Stimulated activated CD4-positive, alpha-beta T cell treated with anti-CD3 and anti-CD28 coated beads, Interleukin-15, amount 100 ng/mL, for 1 hour (primary cell): ENCODE measurements at places on chromosomes 4 and X.

GRCh38 chr4:184807797-184808712 is 17.7 kb downstream of the ACSL1 start:
- no peak for DNase-seq

DNA sequence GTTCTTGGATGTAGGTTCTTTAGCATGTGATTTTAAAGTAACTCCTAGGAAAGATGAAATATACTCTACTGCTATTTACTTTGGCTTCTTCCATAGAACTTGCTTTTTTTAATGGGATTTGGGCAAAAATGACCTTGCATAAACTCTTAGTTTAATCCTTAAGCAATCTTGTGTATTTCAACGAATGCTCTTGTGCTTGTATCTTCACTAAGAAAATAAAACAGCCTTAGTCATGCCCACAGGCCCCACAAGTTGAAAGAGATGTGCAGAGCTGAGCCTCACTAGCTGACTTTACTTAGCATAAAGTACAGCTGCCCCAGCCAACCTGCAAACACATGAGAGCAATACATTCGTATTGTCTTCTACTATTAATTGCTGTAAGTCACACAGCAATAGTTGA is 1609.2 kb downstream of the STIM2 start:
- DNase-seq = no peak

- DNase-seq = no peak
Observed at GRCh38 chr4:89306486-89307177, 968 bp downstream of the GPRIN3 start.

GRCh38 chrX:2373615-2374014 is 127.2 kb downstream of the DHRSX start:
- DNase-seq = no peak

- DNase-seq = no peak
Observed at GRCh38 chrX:77693594-77693993, 92.4 kb downstream of the ATRX start.

GRCh38 chr4:125334926-125335325 is 20.2 kb downstream of the FAT4 start:
- DNase-seq = no peak

DNA sequence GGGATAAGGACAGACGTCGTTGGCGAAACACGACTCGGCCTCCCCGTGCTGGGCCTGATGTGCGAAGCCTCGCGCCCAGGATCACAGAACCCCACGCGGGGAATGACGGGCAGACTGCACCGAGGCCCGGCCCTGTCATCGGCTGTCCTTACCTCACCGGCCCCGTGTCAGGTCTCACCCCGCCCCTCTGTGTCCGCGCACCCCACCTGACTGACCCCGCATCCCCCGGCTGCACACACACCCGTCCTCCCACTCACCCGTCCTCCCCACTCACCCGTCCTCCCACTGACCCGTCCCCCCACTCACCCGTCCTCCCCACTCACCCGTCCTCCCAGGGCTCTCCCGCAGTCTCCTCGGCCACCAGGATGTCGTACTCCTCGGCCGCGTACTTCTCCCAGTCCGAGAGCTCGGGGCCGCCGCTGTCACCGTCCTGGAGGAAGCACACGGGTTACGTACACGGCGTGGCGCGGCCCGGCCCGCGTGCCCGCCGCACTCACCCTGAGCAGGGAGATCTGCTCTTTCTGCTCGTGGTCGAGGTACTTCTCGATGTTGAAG is 19.8 kb upstream of the GTPBP6 start:
- DNase-seq = no peak

GRCh38 chrX:108131471-108131870 is 39.9 kb downstream of the ATG4A start:
- no peak for DNase-seq

GRCh38 chrX:101040197-101040596 is 11.7 kb downstream of the TRMT2B start:
- no peak for DNase-seq

GRCh38 chrX:97224148-97224547 is 340.4 kb downstream of the RPA4 start:
- DNase-seq = no peak

- DNase-seq = no peak
Observed at GRCh38 chr4:107734120-107734519, 14.1 kb upstream of the PAPSS1 start.

- no peak for DNase-seq
Observed at GRCh38 chr4:153151535-153152455, 52.4 kb upstream of the TRIM2 start.

GRCh38 chr4:40492691-40493090 is 137.0 kb downstream of the RBM47 start:
- no peak for DNase-seq

DNA sequence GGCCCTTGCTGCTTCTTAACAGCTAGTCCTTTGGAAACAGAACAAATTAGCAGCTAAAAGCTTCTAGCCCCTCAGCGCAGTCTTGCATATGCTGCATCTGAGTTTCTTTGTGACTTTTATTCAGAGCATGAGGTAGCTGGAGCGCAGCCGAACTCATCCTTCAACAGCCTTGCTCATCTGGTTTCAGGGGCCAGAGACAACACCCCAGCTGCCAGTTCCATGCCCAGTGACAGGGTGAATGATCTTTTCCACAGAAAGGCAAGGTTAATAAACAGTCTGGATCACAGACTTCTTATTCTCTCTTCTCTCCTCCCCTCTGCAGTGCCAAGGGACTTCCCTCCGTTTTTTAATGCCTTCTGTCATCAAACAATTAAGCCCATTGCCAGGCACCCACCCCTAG is 216.6 kb upstream of the INTU start:
- DNase-seq = no peak

- DNase-seq = no peak
Observed at GRCh38 chr4:173346074-173346473, 11.9 kb upstream of the HMGB2 start.

DNA sequence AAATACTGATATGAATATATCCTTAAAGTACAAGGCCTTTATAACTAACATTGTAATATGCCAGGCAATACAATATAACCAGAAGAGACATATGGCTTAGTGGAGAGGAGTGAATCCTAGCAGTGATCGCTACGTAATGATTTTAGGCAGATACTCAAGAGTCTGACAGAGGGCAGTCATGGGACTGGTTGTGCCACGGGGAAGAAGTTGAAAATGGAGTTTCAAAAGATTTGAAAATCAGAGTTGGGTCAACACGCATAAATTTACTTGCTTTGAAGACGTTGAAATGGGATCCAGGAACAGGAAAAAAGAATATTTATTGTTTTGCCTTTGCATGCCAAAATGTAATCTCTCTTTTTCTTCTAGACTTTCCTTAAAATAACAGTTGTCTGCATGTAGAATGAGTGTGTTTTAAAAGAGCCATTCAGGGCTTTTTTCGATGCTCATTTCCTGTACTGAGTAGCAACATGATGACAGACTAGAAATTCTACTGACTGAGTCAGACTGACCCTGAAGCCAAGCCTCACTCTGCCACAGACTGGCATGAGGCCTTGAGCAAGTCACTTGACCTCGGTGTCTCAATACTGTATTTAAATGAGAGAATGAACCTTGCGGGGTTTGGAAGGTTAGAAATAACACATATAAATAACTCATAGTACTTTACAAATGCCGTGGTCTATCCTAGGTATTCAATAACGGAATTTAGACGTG is 8.1 kb upstream of the SMS start:
- DNase-seq = no peak

- no peak for DNase-seq
Observed at GRCh38 chrX:132266583-132267355, 47.5 kb upstream of the RAP2C start.
